ENCODE measurements at places on chromosomes 16 and 17.
A peak's percentile ranks its signal among the peaks of the same experiment; 100 is the strongest.

GRCh38 chr17:44308320-44308818 is at the start of gene RUNDC3A:
TSS of gene RUNDC3A (plus strand) at chr17:44308601. CDS start at chr17:44308833, 232 bp downstream.
- DNase-seq = peak; percentile 74
- H3K4me1 ChIP-seq = no peaks in the 10 kb centered on the region
- H3K4me3 ChIP-seq = no peak within 1 kb of the TSS
- H3K27ac ChIP-seq = no peak within 1 kb of the TSS
- H3K27me3 ChIP-seq = peaks cover 20% of the 10 kb centered on the region

- H3K36me3 ChIP-seq = no peaks in the 10 kb centered on the region
- H3K27ac ChIP-seq = no peak overlapping the region
- no peaks in the 10 kb centered on the region for H3K27me3 ChIP-seq
- DNase-seq = no peak
- no peak overlapping the region for H3K4me3 ChIP-seq
Observed at GRCh38 chr16:29883987-29884386, 15.4 kb downstream of the SEZ6L2 start.

GRCh38 chr16:3143189-3143588 is 8.4 kb downstream of the ZNF213 start:
- H3K4me3 ChIP-seq = no peak overlapping the region
- peaks cover 8% of the 10 kb centered on the region for H3K36me3 ChIP-seq
- DNase-seq = no peak
- no peaks in the 10 kb centered on the region for H3K4me1 ChIP-seq
- H3K27me3 ChIP-seq = no peaks in the 10 kb centered on the region
- H3K27ac ChIP-seq = no peak overlapping the region

- no peaks in the 10 kb centered on the region for H3K27me3 ChIP-seq
- H3K36me3 ChIP-seq = no peaks in the 10 kb centered on the region
- H3K4me1 ChIP-seq = no peaks in the 10 kb centered on the region
- no peak overlapping the region for H3K4me3 ChIP-seq
- no peak overlapping the region for H3K27ac ChIP-seq
- peak; percentile 44 for DNase-seq
Observed at GRCh38 chr16:87297918-87298631, 19.1 kb downstream of the C16orf95 start.

- peaks cover 2% of the 10 kb centered on the region for H3K4me1 ChIP-seq
- no peaks in the 10 kb centered on the region for H3K27me3 ChIP-seq
- no peak for DNase-seq
- H3K36me3 ChIP-seq = no peaks in the 10 kb centered on the region
- H3K4me3 ChIP-seq = no peak overlapping the region
- H3K27ac ChIP-seq = no peak overlapping the region
Observed at GRCh38 chr16:14278749-14279148, 207.6 kb downstream of the MRTFB start.

DNA sequence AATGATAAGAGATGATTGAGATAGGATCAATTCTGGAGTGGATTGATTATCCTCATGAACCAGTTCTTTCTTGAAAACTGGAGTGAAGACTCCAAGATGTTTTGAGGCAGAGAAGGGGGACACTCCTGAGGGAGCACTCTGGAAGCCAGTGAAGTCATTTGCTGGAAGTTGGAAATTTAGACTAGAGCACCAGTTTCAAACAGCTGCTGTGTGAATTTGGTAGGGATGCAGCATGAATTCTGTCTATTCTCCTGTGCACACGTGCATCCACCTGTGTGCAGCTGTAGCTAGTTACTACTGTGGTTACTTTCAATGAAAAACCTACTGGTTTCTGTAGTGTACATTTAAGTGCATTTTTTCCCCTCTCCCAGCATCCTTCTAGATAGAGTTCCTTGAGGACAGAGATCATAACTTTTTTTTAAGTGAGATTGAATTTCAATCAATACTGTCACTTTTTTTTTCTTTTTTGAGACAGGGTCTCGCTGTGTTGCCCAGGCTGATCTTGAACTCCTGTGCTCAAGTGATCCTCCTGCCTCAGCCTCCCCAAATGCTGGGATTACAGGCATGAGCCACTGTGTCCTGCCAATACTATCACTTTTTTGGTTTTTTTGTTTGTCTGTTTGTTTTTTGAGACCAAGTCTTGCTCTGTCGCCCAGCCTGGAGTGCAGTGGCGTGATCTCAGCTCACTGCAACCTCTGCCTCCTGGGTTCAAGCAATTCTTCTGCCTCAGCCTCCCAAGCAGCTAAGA is 65.9 kb downstream of the TUBD1 start:
- DNase-seq = no peak
- peaks cover 2% of the 10 kb centered on the region for H3K36me3 ChIP-seq
- no peak overlapping the region for H3K27ac ChIP-seq
- H3K27me3 ChIP-seq = no peaks in the 10 kb centered on the region

- no peak overlapping the region for H3K4me3 ChIP-seq
- H3K4me1 ChIP-seq = no peaks in the 10 kb centered on the region
- peaks cover 9% of the 10 kb centered on the region for H3K27me3 ChIP-seq
- no peaks in the 10 kb centered on the region for H3K36me3 ChIP-seq
- peak; percentile 60 for DNase-seq
Observed at GRCh38 chr17:44636562-44636961, 19.7 kb upstream of the MEIOC start.

- no peak overlapping the region for H3K27ac ChIP-seq
- no peak overlapping the region for H3K4me3 ChIP-seq
- H3K4me1 ChIP-seq = peaks cover 5% of the 10 kb centered on the region
- DNase-seq = no peak
- H3K36me3 ChIP-seq = no peaks in the 10 kb centered on the region
Observed at GRCh38 chr17:382644-383533, 30.3 kb upstream of the RPH3AL start.

GRCh38 chr16:67926181-67926750 is 5.4 kb downstream of the CTRL start:
- H3K4me3 ChIP-seq = no peak overlapping the region
- H3K27me3 ChIP-seq = no peaks in the 10 kb centered on the region
- H3K27ac ChIP-seq = peak overlapping the region; percentile 35
- peak; percentile 79 for DNase-seq

GRCh38 chr17:1890758-1891450 is 61.1 kb downstream of the RPA1 start:
- H3K36me3 ChIP-seq = peaks cover 16% of the 10 kb centered on the region
- no peak overlapping the region for H3K4me3 ChIP-seq
- no peaks in the 10 kb centered on the region for H3K27me3 ChIP-seq
- no peak for DNase-seq
- no peaks in the 10 kb centered on the region for H3K4me1 ChIP-seq

- H3K27me3 ChIP-seq = no peaks in the 10 kb centered on the region
- H3K27ac ChIP-seq = no peak overlapping the region
- DNase-seq = peak; percentile 75
- H3K4me3 ChIP-seq = no peak overlapping the region
- H3K36me3 ChIP-seq = peaks cover 9% of the 10 kb centered on the region
- no peaks in the 10 kb centered on the region for H3K4me1 ChIP-seq
Observed at GRCh38 chr16:48353565-48354163, 31.5 kb downstream of the SIAH1 start.

- H3K27ac ChIP-seq = no peak overlapping the region
- H3K4me3 ChIP-seq = no peak overlapping the region
- DNase-seq = no peak
- peaks cover 11% of the 10 kb centered on the region for H3K36me3 ChIP-seq
- H3K27me3 ChIP-seq = no peaks in the 10 kb centered on the region
Observed at GRCh38 chr17:37123386-37123785, 174.6 kb downstream of the AATF start.

GRCh38 chr17:5000237-5000639 is 2.5 kb downstream of the KIF1C start:
- peaks cover 19% of the 10 kb centered on the region for H3K4me1 ChIP-seq
- H3K27me3 ChIP-seq = no peaks in the 10 kb centered on the region
- H3K4me3 ChIP-seq = no peak overlapping the region
- DNase-seq = no peak

DNA sequence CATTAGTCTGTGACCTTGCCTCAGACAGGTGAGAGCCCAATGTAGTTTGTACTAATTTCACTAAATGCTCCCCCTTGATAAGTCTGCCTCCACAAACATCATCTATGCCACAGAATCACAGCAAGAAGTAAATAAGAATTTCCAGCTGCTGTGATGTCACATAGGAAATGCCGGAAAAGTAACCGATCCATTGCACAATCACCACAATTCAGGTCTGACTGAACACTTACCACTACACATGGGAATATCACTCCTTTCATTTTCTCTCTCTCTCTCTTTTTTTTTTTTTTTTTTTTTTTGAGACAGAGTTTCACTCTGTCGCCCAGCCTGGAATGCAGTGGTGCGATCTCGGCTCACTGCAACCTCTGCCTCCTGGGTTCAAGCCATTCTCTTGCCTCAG is 79.0 kb upstream of the CDH11 start:
- no peaks in the 10 kb centered on the region for H3K36me3 ChIP-seq
- H3K4me1 ChIP-seq = no peaks in the 10 kb centered on the region
- no peaks in the 10 kb centered on the region for H3K27me3 ChIP-seq
- no peak overlapping the region for H3K27ac ChIP-seq

- H3K36me3 ChIP-seq = peaks cover 4% of the 10 kb centered on the region
- no peaks in the 10 kb centered on the region for H3K4me1 ChIP-seq
- no peaks in the 10 kb centered on the region for H3K27me3 ChIP-seq
- DNase-seq = no peak
Observed at GRCh38 chr16:2587891-2588565, 50.2 kb downstream of the PDPK1 start.

GRCh38 chr16:1550069-1550468 is 16.6 kb downstream of the TMEM204 start:
- H3K36me3 ChIP-seq = no peaks in the 10 kb centered on the region
- no peak for DNase-seq
- H3K27me3 ChIP-seq = no peaks in the 10 kb centered on the region
- no peak overlapping the region for H3K27ac ChIP-seq
- H3K4me3 ChIP-seq = no peak overlapping the region

DNA sequence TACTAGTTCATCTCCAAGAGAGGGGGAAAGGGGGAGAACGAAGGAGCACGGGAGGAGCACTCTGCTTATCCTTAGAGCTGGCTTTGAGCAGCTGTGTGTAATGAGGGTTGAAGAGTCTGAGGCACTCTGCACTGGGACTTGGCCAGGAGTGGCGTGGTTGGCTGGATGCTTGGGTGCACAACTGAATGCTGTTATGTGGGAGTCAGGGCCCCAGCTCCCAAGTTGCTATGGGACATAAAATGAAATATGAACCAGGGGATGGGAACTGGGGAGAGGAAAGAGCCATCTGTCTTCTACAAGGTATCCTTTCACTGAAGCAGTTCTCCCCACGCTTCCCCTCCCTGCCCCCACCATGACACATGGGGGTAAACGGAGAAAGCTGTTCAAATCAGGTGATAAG is 105.9 kb upstream of the ANKFN1 start:
- no peaks in the 10 kb centered on the region for H3K27me3 ChIP-seq
- DNase-seq = no peak
- H3K27ac ChIP-seq = no peak overlapping the region
- H3K36me3 ChIP-seq = no peaks in the 10 kb centered on the region
- H3K4me3 ChIP-seq = no peak overlapping the region
- no peaks in the 10 kb centered on the region for H3K4me1 ChIP-seq

DNA sequence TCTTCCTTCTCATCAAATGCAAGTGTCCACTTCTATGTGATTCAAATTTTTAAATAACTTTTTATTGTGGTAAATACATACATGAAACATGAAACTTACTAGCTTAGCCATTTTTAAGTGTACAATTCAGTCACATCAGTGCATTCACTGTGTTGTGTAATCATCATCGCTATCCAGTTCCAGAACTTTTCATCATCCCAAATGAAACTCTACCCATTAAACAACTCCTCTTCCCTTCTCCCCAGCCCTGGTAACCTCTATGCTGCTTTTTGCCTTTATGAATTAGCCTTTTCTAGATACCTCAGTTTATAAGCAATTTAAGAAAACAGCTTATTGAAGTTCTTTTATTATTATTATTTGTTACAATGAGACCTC is 41.1 kb upstream of the IL34 start:
- no peaks in the 10 kb centered on the region for H3K27me3 ChIP-seq
- H3K36me3 ChIP-seq = no peaks in the 10 kb centered on the region
- H3K4me1 ChIP-seq = no peaks in the 10 kb centered on the region

GRCh38 chr16:68319185-68319908 is 8.5 kb downstream of the PRMT7 start:
- no peaks in the 10 kb centered on the region for H3K36me3 ChIP-seq
- H3K27ac ChIP-seq = no peak overlapping the region
- H3K27me3 ChIP-seq = no peaks in the 10 kb centered on the region

DNA sequence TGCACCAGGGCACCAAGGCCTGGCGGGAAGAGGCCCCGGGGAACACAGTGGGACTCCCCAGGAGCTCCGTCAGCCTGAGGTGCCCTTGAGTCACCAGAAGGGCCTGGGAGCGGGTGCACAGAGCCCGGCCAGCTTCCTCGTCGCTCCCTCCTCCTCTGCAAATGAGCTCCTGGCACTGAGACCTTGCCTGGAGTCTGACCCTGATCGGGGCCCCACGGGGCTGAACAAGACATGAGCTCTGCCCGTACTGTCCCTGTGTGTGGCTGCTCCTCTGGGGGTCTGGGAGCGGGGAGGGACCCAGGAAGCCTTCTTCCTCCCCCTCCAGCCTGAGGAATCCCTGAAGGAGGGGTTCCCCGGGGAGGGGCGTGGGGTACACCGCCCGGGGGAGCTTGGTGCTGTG is 36.4 kb upstream of the SSTR5 start:
- H3K4me3 ChIP-seq = no peak overlapping the region
- no peaks in the 10 kb centered on the region for H3K36me3 ChIP-seq
- no peaks in the 10 kb centered on the region for H3K27me3 ChIP-seq
- H3K27ac ChIP-seq = no peak overlapping the region

GRCh38 chr17:37797206-37797605 is 52.3 kb upstream of the HNF1B start:
- no peaks in the 10 kb centered on the region for H3K36me3 ChIP-seq
- peaks cover 14% of the 10 kb centered on the region for H3K27me3 ChIP-seq

- H3K36me3 ChIP-seq = no peaks in the 10 kb centered on the region
- no peaks in the 10 kb centered on the region for H3K4me1 ChIP-seq
- no peaks in the 10 kb centered on the region for H3K27me3 ChIP-seq
- no peak overlapping the region for H3K27ac ChIP-seq
Observed at GRCh38 chr16:51508490-51509212, 357.6 kb upstream of the SALL1 start.

GRCh38 chr16:11175787-11176341 is 80.1 kb downstream of the SOCS1 start:
- no peak overlapping the region for H3K27ac ChIP-seq
- no peaks in the 10 kb centered on the region for H3K36me3 ChIP-seq

GRCh38 chr17:37212179-37212578 is 163.6 kb upstream of the C17orf78 start:
- H3K4me1 ChIP-seq = no peaks in the 10 kb centered on the region
- H3K36me3 ChIP-seq = peaks cover 12% of the 10 kb centered on the region
- no peak overlapping the region for H3K27ac ChIP-seq
- no peak overlapping the region for H3K4me3 ChIP-seq
- DNase-seq = peak; percentile 13

DNA sequence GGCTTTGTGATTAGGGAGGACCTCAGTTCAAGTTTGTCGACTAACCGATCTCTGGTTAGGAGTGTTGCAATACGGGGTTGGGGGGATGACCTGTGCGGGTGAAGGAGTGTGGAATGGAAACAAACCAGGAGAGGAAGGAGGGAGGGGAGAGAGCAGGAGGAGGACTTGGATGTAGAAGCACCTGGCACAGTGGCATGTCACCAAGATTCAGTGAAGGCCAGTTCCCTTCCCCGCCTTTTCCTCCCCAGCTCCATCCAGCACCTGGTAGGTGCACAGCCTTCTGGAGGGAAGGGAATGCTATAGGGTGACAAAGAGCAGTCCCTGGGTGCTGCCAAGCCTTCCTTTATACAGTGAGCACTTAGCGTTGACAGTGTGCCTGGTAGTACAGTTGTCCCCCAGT is 107.4 kb upstream of the CRHR1 start:
- no peaks in the 10 kb centered on the region for H3K4me1 ChIP-seq
- H3K36me3 ChIP-seq = no peaks in the 10 kb centered on the region
- no peak for DNase-seq
- H3K27me3 ChIP-seq = no peaks in the 10 kb centered on the region
- no peak overlapping the region for H3K4me3 ChIP-seq

GRCh38 chr17:76537288-76537577 is 276 bp downstream of the CYGB start:
- no peak overlapping the region for H3K27ac ChIP-seq
- H3K4me3 ChIP-seq = no peak overlapping the region
